Mucosa of gallbladder (tissue), 1 donor: ENCODE measurements at places on chromosomes 3 and 15. TPM values are rescaled to one million over a fixed set of nuclear protein-coding genes. Genes with fewer than 3 reads are reported as not detected.
A peak's percentile ranks its signal among the peaks of the same experiment; 100 is the strongest.

DNA sequence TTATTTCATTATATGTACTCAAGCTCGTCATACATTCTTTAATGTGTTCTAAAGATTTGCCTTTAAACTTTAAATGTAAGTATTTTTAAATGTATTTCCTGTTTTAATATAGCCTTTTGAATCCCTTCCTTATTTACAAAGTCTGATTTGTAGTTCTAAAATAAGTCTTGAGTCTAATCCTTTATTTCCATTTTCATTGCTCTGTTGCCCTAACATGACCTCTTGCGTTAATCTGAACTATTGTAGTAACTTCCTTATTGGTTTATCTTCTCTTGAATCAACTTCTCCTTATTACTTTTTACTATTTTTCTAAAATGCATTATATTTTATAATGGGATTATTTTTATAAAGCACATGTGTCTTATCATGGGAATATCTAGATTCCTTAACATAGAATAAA, 24.0 kb downstream of the KNL1 start:
- DNase-seq, result no peak

- DNase-seq, result no peak
Observed at GRCh38 chr3:151890721-151891141, 17.3 kb downstream of the SUCNR1 start.

- no peak for DNase-seq
Observed at GRCh38 chr3:112302150-112302830, 8.3 kb upstream of the SLC9C1 start.

DNA sequence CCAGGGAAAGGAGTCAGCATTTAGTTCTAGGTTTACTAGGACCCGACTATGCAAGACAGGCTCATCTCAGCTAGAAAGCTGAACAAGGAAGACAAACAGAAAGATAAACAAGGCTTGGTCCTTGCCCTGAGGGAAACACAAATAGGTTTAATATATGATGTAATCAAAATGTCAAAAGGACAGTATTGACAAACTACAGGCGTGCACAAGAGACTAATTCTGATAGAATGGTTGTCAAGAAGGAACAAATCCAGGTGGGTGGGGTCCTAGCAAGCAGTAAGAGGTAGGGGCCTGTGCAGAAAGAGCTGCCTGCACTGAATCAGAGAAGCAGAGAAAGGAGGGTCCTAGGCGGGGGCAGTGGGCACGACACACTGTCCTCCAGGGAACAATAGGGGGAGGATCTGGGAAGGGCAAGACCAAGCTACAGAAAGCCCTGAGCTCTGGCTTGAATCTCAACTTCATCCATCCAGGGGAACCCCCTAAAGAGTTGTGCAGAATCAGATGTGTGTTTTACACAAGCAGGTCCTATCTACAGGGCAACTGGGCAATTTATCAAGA, 23.4 kb downstream of the RFTN1 start:
- DNase-seq, result no peak

DNA sequence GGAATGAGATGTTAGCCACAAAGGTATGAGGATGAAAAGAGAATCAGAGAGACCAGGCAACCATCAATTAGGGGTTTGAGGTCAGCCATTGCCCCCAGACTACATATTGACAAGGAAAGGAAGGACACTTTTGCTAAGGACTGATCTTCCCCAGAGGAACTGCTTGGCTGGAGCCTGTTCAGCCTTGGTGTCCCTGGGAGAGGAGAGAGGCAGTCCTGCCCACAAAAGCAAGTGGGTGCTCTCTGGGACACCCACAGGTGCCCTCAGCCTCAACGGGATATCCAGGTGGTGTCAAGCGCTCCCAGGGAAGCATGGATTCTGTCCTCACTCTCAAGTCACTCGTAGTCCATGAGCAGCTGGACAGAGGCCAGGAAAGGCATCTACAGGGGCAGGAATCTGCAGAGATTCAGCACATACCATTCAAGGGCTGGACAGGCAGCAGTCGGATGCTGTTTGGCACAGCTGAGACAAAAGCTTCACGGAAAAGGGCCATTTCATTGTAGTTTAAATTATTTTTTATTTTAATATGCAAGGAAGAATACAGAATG, 166.2 kb downstream of the UACA start:
- DNase-seq, result peak; percentile 30

DNA sequence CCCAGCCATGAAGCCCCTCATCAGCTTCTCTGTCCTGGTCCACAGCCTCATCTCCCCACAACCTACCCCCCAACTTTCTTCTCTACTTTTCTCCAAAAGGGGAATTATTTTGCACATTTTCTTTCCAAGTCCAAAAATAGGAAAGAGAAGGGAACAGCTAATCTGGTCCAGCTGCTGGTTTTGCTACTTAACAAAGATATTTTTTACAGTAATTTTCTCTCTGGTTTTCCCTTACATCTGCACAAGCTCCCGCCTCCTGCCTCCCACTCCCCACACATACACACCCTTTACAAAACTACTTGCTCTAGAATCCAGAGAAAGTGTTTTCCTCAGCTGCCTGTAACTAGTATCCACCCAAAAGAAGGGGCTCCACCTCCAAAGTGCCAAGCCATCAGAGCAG, 177.2 kb downstream of the POLR2M start:
- DNase-seq, result no peak

DNA sequence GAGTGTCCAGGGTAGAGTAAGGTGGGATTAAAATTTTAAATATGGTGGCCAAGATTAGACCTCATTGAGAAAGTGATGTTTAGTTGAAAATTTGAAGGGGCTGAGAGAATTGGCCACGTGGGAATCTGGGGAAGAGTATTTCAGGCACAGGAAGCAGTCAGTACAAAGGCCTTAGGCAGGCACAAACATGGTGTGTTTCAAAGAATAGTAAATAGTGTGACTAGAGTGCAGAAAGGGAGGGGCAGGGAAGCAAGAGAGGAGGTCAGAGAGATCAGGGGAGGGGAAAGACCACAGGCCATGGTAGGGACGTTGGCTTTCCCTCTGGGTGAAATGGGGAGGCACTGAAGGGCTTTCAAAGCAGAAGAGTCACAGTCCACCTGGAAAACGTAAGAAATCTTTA, 36.6 kb upstream of the POMGNT2 start:
- DNase-seq, result no peak

DNA sequence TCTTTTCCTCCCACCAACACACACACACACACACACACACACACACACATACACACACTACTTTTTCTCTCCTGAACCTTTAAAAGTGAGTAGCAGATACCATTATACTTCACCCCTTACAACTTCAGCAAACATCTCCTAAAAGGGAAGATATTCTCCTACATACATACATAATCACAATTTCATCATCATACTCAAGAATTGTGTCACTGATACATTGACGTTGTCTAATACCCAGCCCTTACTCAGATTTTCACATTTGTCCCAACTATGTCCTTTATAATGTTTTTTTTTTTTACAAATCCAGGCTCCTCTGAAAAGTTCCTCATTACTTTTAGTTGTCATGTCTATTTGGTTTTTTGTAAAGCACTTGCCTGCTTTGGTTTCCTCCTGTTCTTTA, 18.5 kb downstream of the ABHD6 start:
- no peak for DNase-seq

DNA sequence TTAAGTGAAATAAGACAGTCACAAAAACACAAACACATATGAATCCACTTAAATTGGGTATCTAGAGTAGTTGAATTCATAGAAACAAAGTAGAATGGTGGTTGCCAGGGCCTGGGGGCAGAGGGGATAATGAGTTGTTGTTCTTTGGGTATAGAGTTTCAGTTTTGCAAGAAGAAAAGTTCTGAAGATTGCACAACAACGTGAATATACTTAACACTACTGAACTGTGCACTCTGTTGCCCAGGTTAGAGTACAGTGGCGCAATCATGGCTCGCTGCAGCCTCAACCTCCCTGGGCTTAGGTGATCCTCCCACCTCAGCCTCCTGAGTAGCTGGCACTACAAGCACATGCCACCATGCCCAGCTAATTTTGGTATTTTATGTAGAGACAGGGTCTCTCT, 14.9 kb downstream of the GRAMD2A start:
- DNase-seq, result no peak

GRCh38 chr15:64247535-64247905, 84.7 kb upstream of the PPIB start:
- DNase-seq, result no peak

DNA sequence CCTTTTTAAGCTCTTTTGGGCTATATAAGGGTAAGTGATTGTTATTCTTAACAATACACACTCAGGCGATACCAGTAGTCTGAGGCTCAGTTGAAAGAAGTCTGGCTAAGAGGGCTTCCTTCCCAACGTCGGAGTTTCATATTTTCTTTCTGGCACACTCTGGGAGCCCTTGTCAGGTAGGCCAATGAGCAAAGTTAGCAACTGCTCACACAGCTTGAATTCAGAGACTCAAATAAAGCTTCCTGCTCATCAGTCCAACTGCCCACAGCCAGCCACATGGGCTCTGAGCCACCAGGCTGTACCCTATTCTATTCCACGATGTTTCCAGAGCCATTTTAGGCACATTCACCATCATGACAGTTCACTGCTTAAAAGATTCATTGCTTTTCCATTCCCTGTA, 155.1 kb upstream of the TBL1XR1 start:
- no peak for DNase-seq

GRCh38 chr15:43511012-43511885, 6.2 kb upstream of the MAP1A start:
- no peak for DNase-seq

DNA sequence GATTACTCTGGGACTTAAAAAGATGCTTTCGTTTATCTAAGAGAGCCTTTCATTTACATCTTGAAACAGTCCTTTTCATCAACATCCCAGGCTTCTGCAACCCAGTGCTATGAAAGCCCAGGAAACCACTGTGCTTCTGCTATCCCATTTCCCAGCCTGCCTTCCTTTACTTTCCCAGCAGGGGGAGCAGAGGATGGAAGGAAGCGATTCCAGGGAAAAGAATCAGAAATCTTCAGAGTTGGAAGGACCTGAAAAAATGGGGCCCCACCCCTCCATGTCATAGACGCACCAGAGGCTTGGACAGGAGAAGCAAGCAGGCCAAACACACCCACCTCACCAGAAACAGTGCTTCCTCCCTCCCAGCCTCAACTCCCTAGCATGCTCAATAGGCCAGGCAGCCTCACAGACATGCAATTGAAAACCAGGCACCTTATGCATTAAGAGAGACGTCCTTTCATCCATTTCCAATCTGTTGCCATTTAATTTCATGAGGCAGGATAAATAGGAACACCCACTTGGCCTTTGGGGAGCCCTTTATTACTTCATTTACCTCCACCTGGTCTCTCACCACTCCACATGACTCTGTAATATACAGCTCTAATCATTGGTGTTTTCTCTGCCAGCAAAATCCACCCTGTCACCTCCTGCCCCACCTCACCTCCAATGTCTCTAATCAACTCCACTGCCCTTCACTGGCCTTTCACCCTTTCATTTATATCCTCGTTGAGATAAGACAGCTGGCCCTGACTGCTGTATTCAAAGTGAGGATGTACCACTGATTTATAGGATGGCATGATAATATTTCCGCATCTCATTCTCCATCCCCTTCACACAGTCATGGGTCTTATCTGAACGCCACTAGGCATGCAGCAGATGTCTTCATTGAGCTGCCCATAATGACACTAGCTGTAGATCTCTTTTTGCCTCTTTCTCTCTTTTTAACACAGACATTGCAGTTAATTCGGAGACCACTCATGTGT, 583.9 kb downstream of the NTRK3 start:
- no peak for DNase-seq

DNA sequence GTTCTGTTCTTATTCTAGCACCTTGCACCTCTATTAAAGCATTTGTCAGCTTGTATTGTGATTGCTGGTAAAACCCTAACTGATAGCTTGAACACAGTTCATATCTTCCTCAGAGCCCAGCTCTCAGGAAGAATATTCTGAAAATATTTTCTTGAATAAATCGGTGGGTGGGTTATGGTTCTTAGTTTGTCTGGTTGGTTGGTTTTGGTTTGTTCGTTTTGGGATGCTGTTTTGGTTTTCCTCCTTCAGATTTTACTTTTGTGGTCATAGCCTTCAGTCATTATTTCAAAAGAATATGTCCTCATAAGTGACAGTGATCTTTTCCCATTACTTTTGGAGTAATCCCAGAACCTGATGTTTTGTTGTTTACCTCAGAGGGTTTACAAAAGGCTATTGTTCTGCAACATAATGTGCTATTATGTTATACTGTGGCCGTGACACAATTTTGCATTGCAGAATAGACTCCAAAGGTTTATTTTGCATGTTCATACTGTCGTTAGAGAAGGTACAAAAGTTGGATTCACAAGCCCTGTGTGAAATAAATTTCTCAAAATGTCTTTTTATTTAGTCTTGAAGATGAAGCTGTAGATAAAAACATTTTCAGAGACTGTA, 2.7 kb upstream of the TMEM87A start:
- DNase-seq, result no peak

DNA sequence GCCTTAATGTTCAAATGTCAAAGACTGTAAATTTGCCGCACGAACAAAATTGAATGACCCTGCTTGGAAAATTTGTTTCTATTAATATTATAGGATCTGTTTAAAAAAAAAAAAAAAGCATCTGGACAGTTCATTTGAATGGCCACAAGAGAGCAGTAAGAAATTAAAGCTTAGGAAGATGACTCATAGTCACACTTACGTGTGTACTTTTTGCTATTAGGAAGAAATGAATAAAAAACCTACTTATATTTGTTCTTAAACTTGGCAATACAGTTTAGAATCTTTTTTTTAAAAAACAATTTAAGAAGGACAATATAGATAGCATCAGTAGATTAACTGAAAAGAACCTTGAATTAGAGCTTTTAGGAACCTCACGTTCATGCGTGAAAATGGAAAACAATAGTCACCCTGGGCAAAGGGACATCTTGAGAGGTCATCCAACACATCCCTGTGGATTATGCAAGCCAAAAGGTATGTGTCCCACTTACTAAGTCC, 621.8 kb downstream of the MECOM start:
- no peak for DNase-seq

GRCh38 chr3:186722457-186722856, 5.3 kb downstream of the KNG1 start:
- DNase-seq, result no peak

- no peak for DNase-seq
Observed at GRCh38 chr3:171187706-171188290, 161.3 kb upstream of the SLC2A2 start.

Gene AGTR1
- 1.9 TPM for total RNA-seq

Gene STRIT1
- total RNA-seq, result 0.72 TPM

Gene FETUB
- not detected for total RNA-seq

Gene MAP6D1
- 1.1 TPM for total RNA-seq

Gene GABPB1
- 16.0 TPM for total RNA-seq

Gene MESP2
- 0.75 TPM for total RNA-seq

Gene CELSR3
- 0.75 TPM for total RNA-seq

Gene RBP2
- 12.2 TPM for total RNA-seq

Gene GNAT1
- total RNA-seq, result not detected
